Central memory CD4-positive, alpha-beta T cell (primary cell): ENCODE measurements at places on chromosomes 3 and 15.

GRCh38 chr3:35473956-35474355, 165.4 kb upstream of the ARPP21 start:
- no peak for DNase-seq

DNA sequence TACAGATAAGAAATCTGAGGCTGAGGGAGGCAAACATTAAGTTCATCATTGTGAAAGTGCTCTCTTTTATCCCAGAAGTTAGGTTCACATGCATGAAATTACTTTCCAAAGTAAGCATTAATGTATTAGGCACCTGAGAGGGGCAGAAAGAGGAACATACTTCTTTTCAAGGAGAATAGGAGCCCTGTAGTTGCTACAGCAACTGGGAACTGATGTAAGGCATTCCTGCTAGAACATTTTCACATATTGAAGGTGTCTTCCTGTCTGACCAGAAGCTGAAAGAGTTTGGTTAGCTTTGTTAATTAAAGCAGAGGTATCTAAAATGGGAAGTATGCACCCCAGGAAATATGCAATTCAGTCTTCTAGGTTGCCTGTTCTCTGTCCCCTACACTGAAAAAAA, 65.5 kb upstream of the ZBTB20 start:
- no peak for DNase-seq

- no peak for DNase-seq
These were observed 43.2 kb upstream of the LINGO1 start for GRCh38 chr15:77675806-77676415.

DNA sequence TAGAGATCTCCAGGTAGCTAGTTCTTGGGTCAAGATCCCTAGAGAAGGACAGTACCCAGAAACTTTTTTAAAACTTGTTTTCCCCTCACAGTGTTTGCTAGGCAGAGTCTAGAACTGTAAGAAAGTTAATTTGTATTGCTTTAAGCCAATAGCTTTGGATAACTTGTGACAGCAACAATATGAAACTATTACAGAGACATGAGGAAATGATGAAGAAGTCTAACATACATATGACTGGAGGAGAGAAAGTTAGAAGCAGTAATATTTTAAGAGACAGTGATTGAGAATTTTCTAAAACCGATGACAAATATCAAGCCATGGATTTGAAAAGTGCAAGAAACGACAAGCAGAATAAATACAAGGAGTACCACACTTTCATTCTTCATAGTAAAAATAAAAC, 10.0 kb downstream of the HMG20A start:
- no peak for DNase-seq

GRCh38 chr3:102230057-102230456, 204.8 kb upstream of the ZPLD1 start:
- DNase-seq = no peak

- DNase-seq = no peak
These were observed 64.3 kb downstream of the LEO1 start for GRCh38 chr15:51907136-51907862.

DNA sequence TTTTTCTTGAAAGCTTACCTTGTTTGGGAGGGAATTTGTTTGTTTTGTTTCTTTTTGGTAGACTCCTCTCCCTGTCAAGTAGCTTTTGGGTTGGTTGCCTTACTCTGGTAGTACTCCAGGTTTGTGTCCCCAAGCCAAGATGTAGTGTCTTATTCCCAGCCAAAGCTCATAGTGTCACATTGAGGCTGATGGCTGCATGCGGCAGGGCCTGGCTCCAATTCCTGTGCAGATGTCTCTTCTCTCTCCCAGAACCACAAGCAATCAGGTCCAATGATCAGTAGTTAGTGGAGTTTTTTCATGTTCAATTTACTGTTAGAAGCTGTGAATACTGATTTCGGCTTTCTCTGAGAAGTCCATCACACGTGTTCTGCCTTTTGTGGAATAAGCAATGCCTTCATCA, 221.1 kb upstream of the THBS1 start:
- no peak for DNase-seq

GRCh38 chr3:132660052-132660810, at the start of gene UBA5:
UBA5 (plus strand) TSS chr3:132660329; CDS start chr3:132660538, 209 bp downstream.
- peak; percentile 72 for DNase-seq

- DNase-seq = no peak
These were observed 15.9 kb downstream of the COMMD2 start for GRCh38 chr3:149736175-149736952.

DNA sequence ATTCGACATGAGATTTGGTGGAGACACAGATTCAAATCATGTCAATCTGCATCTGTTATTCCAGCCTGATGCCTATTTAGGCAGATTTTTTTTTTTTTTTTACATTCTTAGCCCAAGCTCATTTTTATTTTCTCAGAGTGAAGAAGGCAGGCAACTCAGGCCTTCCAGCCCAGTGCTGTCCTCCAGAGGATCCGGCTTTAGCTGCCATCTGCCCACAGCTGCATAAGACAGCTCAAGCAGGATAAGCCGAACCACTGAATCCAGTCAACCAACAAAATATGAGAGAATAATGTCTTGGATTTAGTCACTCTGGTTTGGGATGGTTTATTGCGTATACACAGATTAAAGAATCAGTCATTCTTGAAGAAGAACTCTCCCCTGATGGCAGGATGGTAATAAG, 19.9 kb upstream of the COLQ start:
- DNase-seq = no peak

DNA sequence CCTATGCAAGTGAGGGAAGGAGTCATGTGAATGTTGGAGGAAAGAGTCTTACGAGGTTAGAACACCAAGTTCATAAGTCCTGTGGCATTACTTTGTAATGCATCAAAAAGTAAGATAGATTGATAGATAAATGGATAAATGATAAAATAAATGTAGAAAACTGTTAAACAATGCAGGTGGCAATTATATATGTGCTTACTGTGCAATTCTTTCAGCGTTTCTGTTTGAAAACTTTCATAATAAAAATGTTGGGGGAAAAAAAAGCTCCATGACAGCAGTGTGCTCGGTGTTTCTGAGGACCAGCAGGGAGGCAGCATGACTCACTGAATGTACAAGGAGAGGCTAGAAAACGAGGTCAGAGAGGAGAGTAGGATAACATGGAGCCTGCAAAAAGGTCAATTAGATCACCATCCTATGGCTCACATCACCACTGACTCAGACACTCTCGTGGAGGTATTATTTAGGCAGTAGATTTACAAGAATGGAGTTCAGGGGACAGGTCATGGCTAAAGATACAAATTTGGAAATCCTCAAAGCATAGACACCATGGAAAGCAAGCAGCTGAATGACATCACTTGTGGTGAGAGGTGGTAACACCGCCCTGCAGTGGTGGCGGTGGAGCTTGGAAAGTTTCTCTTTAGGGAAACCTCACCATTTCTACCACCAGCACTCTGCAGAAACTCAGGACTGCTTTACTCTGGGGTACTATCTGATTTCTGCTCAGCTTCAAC, 219.8 kb downstream of the CTNNB1 start:
- DNase-seq = no peak

GRCh38 chr3:42192334-42193200, 73.4 kb downstream of the CCK start:
- no peak for DNase-seq

DNA sequence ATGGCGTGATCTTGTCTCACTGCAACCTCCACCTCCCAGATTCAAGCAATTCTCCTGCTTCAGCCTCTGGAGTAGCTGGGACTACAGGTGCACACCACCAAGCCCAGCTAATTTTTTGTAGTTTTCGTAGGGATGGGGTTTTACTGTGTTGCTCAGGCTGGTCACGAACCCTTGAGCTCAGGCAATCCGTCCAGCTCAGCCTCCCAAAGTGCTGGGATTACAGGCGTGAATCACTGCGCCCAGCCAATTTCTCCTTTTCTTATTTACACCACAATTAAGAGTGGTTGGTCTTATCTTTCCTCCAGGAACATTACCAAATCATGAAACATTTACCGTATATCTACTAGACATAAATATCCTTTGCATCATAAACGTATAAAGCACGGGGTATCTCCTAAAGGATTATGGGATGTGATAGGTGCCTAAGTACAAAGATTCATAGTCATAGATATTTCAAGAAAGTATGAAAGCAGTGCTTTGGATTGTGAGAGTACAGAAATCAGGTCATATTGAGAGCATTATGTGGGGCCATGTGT, 194.5 kb downstream of the RBMS3 start:
- no peak for DNase-seq

GRCh38 chr15:99961011-99961441, 227.8 kb upstream of the LYSMD4 start:
- no peak for DNase-seq

- DNase-seq = peak; percentile 22
These were observed 708 bp upstream of the GCHFR start for GRCh38 chr15:40762919-40763800.

- peak; percentile 34 for DNase-seq
These were observed 312.7 kb upstream of the CCDC54 start for GRCh38 chr3:107064405-107065060.

GRCh38 chr3:160998581-160998980, 106.6 kb downstream of the B3GALNT1 start:
- DNase-seq = no peak

GRCh38 chr3:186489507-186489906, 54.7 kb downstream of the CRYGS start:
- no peak for DNase-seq

- no peak for DNase-seq
These were observed 47.8 kb upstream of the CTSH start for GRCh38 chr15:78992416-78993256.

- DNase-seq = no peak
These were observed 42.1 kb downstream of the VGLL3 start for GRCh38 chr3:86948822-86949221.
